ENCODE measurements at places on chromosomes 5 and 9. TPM values are rescaled to one million over a fixed set of nuclear protein-coding genes. Genes with fewer than 3 reads are reported as not detected.

Gene AHRR
- 1.4 TPM for total RNA-seq

Gene SPINK6
- total RNA-seq, result not detected

Gene ACOT12
- total RNA-seq, result not detected

Gene PCDHB3
- 0.77 TPM for total RNA-seq

Gene LURAP1L
- 2.6 TPM for total RNA-seq

DNA sequence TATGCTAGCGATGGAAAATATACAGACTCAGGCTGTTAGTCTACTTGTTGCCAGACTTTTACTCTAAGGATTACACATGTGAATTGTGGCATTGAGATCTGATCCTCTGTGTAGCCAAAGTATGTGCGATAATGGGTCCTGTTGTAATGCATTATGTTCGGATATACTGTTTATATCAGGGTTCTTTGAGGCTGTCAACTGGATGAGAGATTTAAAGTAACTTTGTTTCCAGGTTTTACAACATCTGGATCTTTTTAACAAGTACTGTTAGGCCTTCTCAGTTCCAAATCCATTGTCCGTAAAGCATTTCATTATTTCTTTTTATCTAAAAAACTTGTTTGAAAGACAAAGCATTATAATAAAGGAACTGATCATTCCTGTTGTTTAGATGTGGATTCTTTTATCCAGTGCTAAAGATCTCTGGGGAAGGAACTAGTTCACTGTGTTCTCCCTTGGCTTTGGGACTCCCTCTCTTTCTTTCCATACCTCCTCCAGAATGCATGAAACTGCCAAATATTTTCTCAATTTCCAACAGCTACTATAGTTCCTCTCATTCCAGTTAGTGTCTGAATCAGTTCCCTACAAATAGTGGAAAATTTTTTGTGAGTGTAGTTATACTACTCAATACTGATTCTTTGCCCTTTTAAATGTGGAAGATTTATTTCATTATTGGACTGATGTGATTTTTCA is 68.8 kb downstream of the HACD4 start:
- H3K4me1 ChIP-seq, result no peaks in the 10 kb centered on the region
- H3K27me3 ChIP-seq, result no peaks in the 10 kb centered on the region
- no peak overlapping the region for H3K4me3 ChIP-seq

- H3K27ac ChIP-seq, result peak overlapping the region; percentile 52
- H3K4me3 ChIP-seq, result no peak overlapping the region
- H3K36me3 ChIP-seq, result peaks cover 70% of the 10 kb centered on the region
- no peaks in the 10 kb centered on the region for H3K27me3 ChIP-seq
- DNase-seq, result no peak
Observed at GRCh38 chr9:83665580-83666200, 42.1 kb downstream of the UBQLN1 start.

- peak; percentile 96 for DNase-seq
- peak within 1 kb of the TSS; percentile 93 for H3K27ac ChIP-seq
- H3K27me3 ChIP-seq, result no peaks in the 10 kb centered on the region
- peak within 1 kb of the TSS; percentile 85 for H3K4me3 ChIP-seq
- H3K4me1 ChIP-seq, result peaks cover 36% of the 10 kb centered on the region
Observed at GRCh38 chr5:123511648-123512605, at the start of gene CSNK1G3. CSNK1G3 (plus strand) TSS chr5:123512177; CDS start chr5:123545664, 33,487 bp downstream.

- no peaks in the 10 kb centered on the region for H3K36me3 ChIP-seq
- no peaks in the 10 kb centered on the region for H3K27me3 ChIP-seq
- DNase-seq, result no peak
- no peak overlapping the region for H3K4me3 ChIP-seq
- H3K4me1 ChIP-seq, result peaks cover 15% of the 10 kb centered on the region
- H3K27ac ChIP-seq, result no peak overlapping the region
Observed at GRCh38 chr9:92976431-92976830, 29.1 kb downstream of the FGD3 start.

- no peaks in the 10 kb centered on the region for H3K36me3 ChIP-seq
- no peak for DNase-seq
- H3K27ac ChIP-seq, result no peak overlapping the region
- H3K27me3 ChIP-seq, result peaks cover 100% of the 10 kb centered on the region
Observed at GRCh38 chr5:51379331-51379700, 3.9 kb upstream of the ISL1 start.

DNA sequence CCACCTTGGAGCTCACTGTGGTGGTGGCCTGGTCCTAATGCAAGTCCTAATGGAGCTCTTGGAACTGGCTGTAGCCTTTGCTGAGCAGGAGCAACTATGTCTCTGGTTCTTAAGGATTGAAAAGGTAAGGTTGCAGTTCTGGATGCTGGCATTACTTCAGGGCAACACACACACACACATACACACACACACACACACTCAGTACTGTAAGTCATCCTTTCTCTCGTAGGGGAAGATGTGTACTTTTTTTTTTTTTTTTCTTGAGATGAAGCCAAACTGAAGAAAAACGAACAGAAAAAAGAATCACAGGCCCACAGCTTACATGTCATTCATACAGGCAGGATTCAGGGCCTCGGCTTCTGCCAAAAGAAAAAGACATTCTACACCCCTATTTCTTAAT is 81.1 kb upstream of the RPS23 start:
- H3K4me1 ChIP-seq, result peaks cover 28% of the 10 kb centered on the region
- H3K4me3 ChIP-seq, result no peak overlapping the region
- H3K27ac ChIP-seq, result peak overlapping the region; percentile 82
- H3K27me3 ChIP-seq, result no peaks in the 10 kb centered on the region

DNA sequence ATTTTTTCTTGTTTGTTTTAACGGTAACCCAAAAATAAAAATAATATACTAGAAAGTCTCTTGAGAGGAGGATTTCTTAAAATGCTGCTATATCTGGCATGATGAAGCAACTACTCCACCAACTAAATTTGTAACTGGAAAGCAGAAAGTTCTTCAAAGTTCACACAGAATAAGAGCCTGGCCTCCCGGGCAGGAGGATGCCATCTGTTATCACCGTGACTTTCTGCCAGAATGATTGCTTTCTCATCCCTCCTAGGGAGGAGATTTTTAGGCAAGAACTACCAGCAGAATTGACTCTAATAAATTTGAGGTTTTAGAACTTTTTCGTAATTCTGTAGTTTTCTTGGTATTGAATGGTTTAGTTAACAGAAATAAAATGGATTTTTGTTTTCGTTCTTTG is 464.6 kb upstream of the ACTBL2 start:
- no peaks in the 10 kb centered on the region for H3K4me1 ChIP-seq
- DNase-seq, result no peak
- H3K4me3 ChIP-seq, result no peak overlapping the region
- no peak overlapping the region for H3K27ac ChIP-seq

DNA sequence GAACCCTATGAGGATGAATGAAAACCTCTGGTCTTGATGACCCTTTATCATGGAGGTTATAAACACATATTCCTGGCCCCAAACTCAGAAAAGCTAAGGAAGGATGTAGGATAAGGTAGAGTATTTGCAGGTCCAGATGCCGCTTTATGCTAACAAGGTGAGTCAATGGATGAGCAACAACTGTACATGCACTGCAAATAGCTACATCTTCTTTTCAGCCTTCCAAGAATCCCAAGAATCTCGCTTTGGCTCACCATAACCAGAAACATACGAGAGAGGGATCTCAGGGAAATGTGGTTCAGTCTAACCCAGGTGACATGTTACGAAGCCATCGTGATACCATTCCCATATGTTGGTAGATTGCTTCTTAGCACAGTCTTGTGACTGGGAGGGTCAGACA is 152.3 kb upstream of the ANKH start:
- no peak overlapping the region for H3K27ac ChIP-seq
- H3K36me3 ChIP-seq, result no peaks in the 10 kb centered on the region
- H3K4me3 ChIP-seq, result no peak overlapping the region
- peaks cover 18% of the 10 kb centered on the region for H3K4me1 ChIP-seq
- no peak for DNase-seq

GRCh38 chr9:93107151-93107824 is 11.3 kb downstream of the CARD19 start:
- peaks cover 39% of the 10 kb centered on the region for H3K36me3 ChIP-seq
- DNase-seq, result no peak
- H3K27me3 ChIP-seq, result no peaks in the 10 kb centered on the region

GRCh38 chr9:87711857-87712800 is 13.8 kb upstream of the CTSL start:
- no peak overlapping the region for H3K4me3 ChIP-seq
- H3K27ac ChIP-seq, result peak overlapping the region; percentile 25
- no peak for DNase-seq
- no peaks in the 10 kb centered on the region for H3K27me3 ChIP-seq
- no peaks in the 10 kb centered on the region for H3K36me3 ChIP-seq

DNA sequence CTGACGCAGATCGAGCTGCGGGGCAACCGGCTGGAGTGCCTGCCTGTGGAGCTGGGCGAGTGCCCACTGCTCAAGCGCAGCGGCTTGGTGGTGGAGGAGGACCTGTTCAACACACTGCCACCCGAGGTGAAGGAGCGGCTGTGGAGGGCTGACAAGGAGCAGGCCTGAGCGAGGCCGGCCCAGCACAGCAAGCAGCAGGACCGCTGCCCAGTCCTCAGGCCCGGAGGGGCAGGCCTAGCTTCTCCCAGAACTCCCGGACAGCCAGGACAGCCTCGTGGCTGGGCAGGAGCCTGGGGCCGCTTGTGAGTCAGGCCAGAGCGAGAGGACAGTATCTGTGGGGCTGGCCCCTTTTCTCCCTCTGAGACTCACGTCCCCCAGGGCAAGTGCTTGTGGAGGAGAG is 4.6 kb upstream of the PHYHD1 start:
- DNase-seq, result no peak
- peaks cover 100% of the 10 kb centered on the region for H3K4me1 ChIP-seq
- H3K4me3 ChIP-seq, result peak overlapping the region; percentile 29
- no peaks in the 10 kb centered on the region for H3K27me3 ChIP-seq
- H3K27ac ChIP-seq, result peak overlapping the region; percentile 90

DNA sequence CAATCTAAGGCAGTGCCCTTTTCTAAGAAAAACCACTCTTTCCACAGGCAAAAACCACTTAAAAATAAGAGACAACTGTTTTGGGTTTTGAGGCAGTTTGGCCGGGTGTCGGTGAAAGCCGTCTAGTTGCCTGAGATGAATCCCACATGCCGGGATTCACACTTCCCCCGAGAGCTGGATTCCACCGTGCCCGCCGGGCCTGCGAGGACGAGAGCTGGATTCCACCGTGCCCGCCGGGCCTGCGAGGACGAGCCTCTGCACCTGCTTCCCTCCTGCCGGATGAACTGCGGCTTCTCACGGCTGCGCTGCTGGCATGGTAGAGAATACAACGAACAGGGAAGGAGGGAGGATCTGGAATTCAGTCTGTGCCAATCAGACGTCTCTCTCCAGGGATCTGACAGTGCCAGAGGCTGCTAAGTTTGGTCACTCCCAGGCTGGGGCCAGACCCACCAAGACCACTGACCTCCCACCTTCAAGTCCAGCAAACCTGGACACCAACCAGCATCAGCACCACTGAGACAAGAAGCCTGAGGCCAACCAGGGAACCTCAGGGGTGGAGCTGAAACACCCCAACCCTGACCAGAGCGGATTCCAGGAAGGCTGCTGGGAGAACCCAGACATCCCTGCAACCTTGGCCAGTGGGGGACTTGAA is 23.0 kb downstream of the VAV2 start:
- DNase-seq, result no peak
- peaks cover 8% of the 10 kb centered on the region for H3K4me1 ChIP-seq
- H3K36me3 ChIP-seq, result no peaks in the 10 kb centered on the region
- no peak overlapping the region for H3K4me3 ChIP-seq
- no peak overlapping the region for H3K27ac ChIP-seq
- H3K27me3 ChIP-seq, result no peaks in the 10 kb centered on the region

DNA sequence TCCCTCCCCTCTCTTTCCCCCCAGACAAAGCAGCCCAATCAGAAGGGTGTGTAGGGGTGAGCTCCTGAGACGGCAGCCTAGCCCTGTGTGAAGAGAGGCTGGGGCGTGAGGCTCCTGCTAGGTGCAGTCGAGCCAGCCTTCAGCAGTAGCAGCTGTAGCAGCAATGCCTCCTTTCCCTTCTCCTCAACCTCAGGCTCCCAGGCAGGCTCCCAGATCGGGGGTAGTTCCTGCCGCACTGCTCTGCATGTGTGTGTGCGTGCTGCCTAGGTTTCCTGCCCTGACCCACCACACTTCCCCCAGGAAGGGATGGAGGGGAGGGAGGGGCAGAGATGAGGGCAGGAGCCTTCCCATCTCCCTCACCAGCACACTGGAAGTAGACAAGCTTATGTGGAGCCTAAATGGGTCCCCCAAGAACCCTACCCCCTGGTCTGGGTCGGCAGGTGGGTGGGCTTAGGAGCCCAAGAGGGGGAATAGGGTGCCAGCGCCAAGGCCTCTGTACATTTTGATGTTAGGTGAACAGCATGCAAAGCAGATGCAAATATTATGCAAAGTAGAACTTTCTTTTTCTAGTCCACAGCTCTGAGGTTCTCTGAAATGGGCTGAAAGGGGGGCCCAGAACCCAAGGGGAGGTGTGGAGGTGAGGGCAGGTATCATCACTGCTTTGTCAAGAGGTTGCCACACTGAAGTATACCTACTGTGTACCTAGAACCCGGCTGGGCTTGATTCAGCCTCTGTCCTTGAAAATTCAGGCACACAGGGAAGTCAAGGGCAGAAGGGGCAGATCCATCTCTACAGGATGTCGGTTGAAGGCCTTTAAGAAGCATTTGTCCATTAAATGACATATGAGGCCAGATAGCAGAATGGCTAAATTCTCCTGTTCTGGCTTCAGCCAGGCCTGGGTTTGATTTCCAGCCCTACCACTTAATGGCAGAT is 57.8 kb downstream of the CXXC5 start:
- no peak for DNase-seq
- H3K36me3 ChIP-seq, result no peaks in the 10 kb centered on the region
- H3K27ac ChIP-seq, result no peak overlapping the region
- no peak overlapping the region for H3K4me3 ChIP-seq
- peaks cover 42% of the 10 kb centered on the region for H3K4me1 ChIP-seq
- H3K27me3 ChIP-seq, result no peaks in the 10 kb centered on the region

DNA sequence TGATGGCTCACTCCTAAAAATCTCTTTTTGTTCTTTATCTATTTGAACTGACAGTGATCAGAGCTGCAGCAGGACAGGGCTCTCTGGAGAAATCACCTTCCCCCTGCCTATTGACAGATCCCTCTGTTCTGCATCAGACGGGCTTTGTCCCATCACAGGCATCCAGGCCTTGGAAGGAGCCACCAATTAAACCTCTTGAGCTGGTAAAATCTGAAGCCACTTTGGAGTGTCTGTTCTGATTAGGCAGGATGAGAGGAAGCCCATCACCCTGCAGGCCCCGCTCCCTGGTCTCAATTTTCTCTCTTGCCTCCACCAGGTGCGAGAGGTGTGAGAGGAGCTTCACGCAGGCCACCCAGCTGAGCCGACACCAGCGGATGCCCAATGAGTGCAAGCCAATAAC is 97.7 kb downstream of the PRDM6 start:
- no peaks in the 10 kb centered on the region for H3K27me3 ChIP-seq
- no peak overlapping the region for H3K27ac ChIP-seq
- no peak overlapping the region for H3K4me3 ChIP-seq

DNA sequence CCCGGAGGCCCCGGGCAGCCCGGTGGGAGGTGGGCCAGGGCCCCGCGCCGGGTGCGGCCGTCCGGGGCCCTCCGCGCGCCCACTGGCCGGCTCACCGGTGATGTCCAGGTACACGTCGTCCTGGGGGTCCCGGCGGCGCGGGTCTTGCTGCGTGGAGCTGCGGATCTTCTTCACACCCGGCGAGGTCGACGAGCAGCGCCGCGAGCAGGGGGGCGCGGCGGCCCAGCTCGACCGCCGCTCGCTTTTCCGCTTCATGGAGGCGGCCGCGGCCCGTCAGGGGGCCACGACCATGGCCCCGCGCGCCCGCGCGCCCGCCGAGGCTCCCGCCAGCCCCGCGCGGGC is 548 bp downstream of the CDC14B start:
- peak overlapping the region; percentile 87 for H3K4me3 ChIP-seq
- DNase-seq, result no peak
- H3K27me3 ChIP-seq, result peaks cover 14% of the 10 kb centered on the region
- H3K36me3 ChIP-seq, result no peaks in the 10 kb centered on the region
- H3K4me1 ChIP-seq, result peaks cover 25% of the 10 kb centered on the region

- H3K36me3 ChIP-seq, result peaks cover 39% of the 10 kb centered on the region
- peak overlapping the region; percentile 21 for H3K27ac ChIP-seq
- DNase-seq, result no peak
- no peaks in the 10 kb centered on the region for H3K27me3 ChIP-seq
- H3K4me1 ChIP-seq, result peaks cover 31% of the 10 kb centered on the region
- no peak overlapping the region for H3K4me3 ChIP-seq
Observed at GRCh38 chr9:91220021-91220420, 141.7 kb downstream of the AUH start.

Data from left ventricle myocardium inferior (tissue), 1 donor.